RCC 7860 (cell line): ENCODE measurements at places on chromosomes 6 and 20.

DNA sequence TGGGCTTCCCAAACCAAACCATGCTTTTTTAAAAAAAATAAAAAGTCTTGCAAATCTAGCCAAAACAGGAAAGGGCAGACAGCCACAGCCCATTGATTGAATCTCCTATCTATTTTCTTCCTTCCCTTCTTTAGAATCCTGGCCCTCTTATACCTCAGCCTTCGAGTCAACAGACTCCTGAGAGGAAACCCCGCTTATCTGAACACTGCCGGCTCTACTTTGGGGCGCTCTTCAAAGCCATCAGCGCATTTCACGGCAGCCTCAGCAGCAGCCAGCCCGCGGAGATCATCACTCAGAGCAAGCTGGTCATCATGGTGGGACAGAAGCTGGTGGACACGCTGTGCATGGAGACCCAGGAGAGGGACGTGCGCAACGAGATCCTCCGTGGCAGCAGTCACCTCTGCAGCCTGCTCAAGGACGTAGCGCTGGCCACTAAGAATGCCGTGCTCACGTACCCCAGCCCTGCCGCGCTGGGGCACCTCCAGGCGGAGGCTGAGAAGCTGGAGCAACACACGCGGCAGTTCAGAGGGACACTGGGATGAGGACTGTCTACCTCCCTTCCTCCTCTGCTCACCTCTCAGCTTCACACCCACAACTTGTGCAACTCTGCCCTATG is 10.1 kb upstream of the RTF2 start:
- DNase-seq: no peak

- no peak for DNase-seq
These were observed 13.8 kb upstream of the MMP9 start for GRCh38 chr20:45994761-45995493.

GRCh38 chr6:31826793-31827285 is 699 bp upstream of the HSPA1B start:
- no peak for DNase-seq

GRCh38 chr6:5811997-5812396 is 194.7 kb downstream of the NRN1 start:
- DNase-seq: no peak

DNA sequence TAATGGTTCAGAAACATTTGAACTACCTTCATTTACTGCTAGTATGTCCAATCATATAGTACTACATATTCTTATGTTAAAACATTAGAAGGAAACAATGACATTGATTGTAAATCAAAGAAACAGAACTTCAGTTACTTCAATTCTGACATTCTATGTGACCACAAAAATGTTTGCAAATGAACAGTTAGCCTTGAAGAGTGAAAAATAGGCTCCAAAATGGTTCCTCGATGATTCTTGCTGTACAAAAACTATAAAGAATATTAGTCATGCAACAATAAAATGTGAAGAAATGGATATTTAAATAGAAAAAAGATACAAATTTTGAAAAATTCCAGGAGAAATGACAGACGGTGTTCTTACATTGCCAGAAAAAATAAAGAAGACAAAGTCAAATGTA is 686.9 kb downstream of the BCKDHB start:
- DNase-seq: no peak

DNA sequence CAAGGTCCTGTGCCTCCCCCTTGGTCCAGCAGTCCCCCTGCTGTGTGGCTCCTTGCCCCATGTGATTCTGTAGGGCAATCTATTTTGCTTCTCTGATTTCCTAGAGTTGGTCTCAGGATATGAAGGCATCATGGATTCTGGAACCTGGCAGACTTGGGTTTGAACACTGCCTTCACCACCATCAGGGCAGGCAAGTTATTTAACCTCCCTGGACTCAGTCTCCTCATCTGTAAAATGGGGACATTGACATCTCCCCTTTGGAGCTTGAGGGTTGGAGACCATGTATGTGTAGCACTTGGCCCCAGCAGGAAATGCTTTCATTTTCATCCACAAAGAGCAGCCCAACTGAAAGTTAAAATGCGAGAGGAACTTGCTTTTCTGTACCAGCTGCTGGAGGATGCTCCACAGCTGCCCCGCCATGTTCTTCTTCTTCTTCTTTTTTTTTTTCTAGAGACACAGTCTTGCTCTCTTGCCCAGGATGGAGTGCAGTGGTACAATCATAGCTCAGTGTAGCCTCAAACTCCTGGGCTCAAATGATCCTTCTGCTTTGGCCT is 6.7 kb downstream of the TOX2 start:
- DNase-seq: no peak

DNA sequence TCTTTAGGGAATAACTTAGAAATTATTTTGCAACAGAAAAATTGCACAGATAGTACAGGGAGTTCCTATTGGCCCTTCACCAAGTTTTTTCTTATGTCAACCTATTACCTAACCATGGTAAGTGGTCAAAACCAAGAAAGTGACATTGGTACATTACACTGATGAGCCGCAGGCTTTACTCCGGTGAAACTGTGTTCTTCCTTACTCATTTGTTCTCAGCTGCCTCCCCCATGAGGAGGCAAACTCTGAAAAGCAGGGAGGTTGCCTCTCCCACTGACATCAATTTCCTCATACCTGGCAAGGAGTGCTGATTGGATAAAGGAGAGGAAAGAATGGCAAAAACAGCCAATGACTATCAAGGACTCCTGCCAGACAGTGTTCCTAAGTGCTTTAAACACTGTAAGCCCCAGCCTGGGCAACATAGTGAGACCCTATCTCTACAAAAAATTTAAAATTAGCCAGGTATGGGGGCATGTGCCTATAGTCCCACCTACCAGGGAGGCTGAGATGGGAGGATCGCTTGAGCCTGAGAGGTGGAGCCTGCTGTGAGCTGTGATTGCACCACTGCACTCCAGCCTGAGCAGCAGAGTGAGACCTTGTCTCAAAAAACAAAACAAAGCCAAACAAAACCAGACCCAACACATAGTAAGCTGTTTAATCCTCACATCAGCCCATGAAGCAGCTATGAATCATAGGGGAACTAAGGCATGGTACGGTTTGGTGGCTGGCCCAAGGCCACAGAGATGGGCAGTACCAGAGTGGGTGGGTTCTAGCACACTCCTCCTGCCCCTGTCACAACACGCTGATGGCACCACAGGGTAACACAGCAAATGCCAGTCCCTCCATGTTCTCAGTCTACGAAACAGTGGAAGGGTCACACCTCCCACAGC is 24.7 kb downstream of the C20orf203 start:
- peak; percentile 39 for DNase-seq

DNA sequence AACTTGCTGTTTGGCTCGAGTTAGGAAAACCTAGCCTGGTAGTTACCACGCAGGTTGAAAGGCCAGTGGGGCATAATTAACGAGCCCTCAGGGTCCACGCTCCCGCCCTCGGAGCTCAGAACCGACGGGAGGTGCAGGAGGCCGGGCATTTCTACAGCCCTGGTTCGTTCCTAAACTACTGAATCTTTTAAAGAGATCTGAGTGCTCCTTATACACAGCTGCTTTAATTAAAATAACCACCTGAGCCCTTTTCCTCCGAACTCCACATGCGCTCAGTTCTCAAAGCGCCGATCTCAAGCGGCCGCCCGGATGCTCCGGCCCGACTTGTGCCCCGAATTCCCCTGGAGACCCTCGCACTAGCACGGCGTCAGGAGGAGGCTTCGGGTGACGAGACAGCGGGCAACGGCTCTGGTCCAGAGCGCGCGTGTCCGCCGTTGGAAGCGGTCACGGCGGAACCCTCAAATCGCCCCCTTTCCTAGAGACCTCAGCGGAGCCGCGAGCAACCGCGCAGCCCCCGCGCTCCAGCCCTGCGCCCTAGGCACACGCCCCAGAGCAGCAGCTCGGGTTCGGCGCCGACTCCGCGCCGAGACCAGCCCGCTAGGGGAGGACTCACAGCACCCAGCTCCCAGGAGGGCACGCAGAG is 397 bp downstream of the WDR27 start:
- no peak for DNase-seq

DNA sequence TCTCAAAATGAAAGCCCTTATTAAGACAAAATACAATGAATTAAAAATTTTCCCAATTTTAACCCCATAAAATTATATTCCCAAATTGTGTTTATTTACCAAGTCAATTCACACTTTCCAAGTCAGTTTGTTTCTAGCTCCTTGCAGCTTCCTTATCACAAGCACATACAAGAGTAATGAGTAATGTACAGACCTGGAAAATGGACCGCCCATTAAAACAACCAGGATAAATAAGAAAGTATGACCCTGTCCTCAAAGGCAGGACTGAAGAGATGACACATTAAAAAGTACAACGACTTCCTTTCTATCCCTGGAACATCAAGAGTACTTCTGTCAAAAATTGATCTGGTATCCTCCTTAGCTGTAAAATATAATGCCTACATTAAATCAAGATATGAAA is 47.1 kb upstream of the TMX4 start:
- no peak for DNase-seq

GRCh38 chr20:44696315-44696714 is 18.9 kb upstream of the CCN5 start:
- no peak for DNase-seq

DNA sequence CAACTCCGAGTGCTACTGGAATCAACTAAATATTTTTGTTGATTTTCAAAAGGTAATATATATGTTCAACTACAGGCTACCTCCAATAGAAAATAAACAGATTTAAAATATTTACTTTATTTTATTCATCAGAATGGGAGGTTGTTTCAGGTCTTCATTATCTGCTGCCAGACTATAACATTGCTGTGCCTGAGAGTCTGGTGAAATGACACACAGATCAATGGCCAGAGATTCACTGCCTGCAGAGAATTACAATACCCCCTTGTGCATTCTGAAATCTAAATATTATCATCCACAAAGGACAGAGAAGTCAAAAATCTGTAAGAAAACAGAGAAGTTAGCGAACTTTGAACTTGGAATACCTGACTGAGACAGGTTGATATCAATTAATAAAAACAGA is 667.8 kb upstream of the GJE1 start:
- no peak for DNase-seq

GRCh38 chr6:118980063-118980462 is 45.1 kb upstream of the MCM9 start:
- no peak for DNase-seq

GRCh38 chr6:712805-713204 is 19.9 kb upstream of the EXOC2 start:
- DNase-seq: no peak

- no peak for DNase-seq
These were observed 53.8 kb upstream of the POLR1H start for GRCh38 chr6:30007132-30007764.

GRCh38 chr6:34546551-34547321 is 9.4 kb downstream of the SPDEF start:
- peak; percentile 17 for DNase-seq

- DNase-seq: no peak
These were observed 89.6 kb upstream of the HMGCLL1 start for GRCh38 chr6:55668591-55668990.

GRCh38 chr6:45667766-45668165 is 290.0 kb upstream of the SUPT3H start:
- no peak for DNase-seq

- no peak for DNase-seq
These were observed 19.1 kb upstream of the TSHZ2 start for GRCh38 chr20:52953020-52953419.

DNA sequence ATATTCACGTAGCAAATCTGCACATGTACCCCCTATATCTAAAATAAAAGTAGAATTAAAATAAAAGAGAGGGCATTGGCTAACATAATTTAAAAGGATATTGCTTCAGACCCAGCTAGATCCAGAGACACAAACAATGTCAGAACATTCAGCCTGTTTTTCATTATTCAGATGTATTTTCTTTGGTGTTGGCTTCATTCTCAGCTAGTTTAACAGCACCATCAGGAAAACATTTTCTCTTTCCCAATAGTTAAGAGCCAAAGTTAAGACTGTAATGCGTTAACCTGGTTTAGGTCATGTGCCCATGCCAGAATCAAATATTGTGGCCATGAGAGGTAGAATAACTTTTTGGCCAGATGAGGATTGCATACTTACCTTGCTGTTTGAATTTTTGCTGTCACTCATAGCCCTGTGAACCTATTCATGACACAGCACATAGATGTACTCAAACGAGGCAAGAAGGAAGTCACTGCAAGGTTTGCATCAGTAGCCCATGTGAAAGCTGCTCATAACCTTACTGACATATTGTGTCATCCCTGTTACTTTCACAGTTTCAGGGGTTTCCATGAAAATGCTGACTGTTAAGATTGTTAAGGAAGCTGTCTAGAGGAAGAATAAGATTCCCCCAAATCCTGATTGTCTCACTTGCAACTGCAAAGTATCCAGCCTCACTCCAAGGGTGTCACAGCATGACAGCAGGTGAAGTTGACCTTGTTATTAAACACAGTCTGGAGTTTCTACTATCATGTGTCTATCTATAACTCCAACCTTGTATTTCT is 233.1 kb downstream of the PACRG start:
- no peak for DNase-seq

DNA sequence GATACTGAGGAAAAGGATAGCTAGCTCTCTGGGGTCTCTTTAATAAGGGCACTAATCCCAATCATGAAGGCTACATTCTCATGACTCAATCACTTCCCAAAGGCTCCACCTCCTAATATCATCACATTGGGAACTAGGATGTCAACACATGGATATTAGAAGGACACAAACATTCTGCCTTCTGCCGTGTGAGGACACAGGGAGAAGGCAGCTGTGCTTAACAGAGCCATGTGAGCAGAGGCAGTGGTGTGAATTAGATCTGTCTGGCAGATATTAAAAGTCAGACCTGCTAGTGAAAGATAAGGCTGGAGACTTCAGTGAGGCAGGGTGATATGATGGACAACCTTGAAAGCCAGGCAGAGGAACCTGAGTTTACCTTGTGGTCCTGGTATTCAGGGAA is 341.9 kb downstream of the ARHGAP18 start:
- DNase-seq: no peak

GRCh38 chr6:43052842-43053544 is 658 bp downstream of the CUL7 start:
- DNase-seq: no peak

- DNase-seq: no peak
These were observed 426.6 kb downstream of the PKHD1 start for GRCh38 chr6:51660767-51661166.

DNA sequence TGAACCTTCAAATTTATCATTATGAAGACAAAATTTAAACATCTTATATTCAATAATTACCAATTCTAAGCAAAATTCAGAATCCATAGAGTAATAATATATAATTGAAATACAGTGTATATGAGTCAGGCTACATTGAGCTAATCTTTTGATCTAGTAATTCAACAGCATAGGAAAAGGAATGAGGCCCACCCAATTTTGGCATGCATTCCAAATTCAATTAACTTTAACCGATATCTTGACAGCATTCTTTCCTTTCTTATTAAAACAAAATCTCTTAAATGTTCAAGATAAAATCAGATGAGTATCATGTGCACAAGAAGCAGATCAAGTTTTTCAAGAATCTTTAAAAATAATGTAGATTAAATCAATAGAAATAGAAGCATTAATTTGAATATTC is 132.9 kb upstream of the QKI start:
- DNase-seq: no peak

GRCh38 chr20:21100578-21101452 is 5.3 kb downstream of the LINC00237 start:
- DNase-seq: no peak

- peak; percentile 75 for DNase-seq
These were observed 43.0 kb downstream of the PRDM1 start for GRCh38 chr6:106128981-106129781.
